EL (cell line): ENCODE measurements at places on chromosomes 6 and 20.

GRCh38 chr6:155075930-155076695, 81.0 kb downstream of the TIAM2 start:
- no peak for DNase-seq

- DNase-seq: no peak
Observed at GRCh38 chr20:25483431-25484132, 76.1 kb downstream of the GINS1 start.

- DNase-seq: peak; percentile 67
Observed at GRCh38 chr6:21593927-21594415, 420 bp downstream of the SOX4 start.

DNA sequence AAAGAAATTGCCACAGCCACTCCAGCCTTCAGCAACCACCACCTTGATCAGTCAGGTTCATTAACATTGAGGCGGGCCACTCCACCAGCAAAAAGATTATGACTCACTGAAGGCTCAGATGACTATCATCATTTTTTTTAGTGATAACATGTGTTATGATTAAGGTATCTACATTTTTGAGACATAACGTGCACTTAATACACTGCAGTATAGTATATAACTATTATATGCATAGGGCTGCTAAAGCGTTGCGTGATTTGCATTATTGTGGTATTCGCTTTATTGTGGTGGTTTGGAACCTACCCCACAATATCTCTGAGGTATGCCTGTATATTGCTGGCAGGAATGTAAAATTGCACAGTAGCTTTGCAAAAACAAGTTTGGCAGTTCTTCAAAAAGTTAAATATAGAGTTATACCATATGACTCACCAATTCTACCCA, 6.8 kb upstream of the RIPK1 start:
- peak; percentile 91 for DNase-seq
